Activated naive CD4-positive, alpha-beta T cell treated with anti-CD3 and anti-CD28 coated beads, Interleukin-2, amount 10 ng/mL, durations not matched to agents 5 hours and 36 hours (primary cell): ENCODE measurements at places on chromosomes 2 and 18. TPM values are rescaled to one million over a fixed set of nuclear protein-coding genes. Genes with fewer than 3 reads are reported as not detected.

The SCN7A gene
- not detected for total RNA-seq

The MAPK4 gene
- total RNA-seq = not detected

The CDK5R2 gene
- total RNA-seq = not detected

The TUBA4A gene
- total RNA-seq = 228 TPM

The DPP4 gene
- 130 TPM for total RNA-seq

The RAB6C gene
- total RNA-seq = not detected

The RIT2 gene
- not detected for total RNA-seq

The RHOB gene
- 1.7 TPM for total RNA-seq
